ENCODE measurements at places on chromosomes 3 and 15. TPM values are rescaled to one million over a fixed set of nuclear protein-coding genes. Genes with fewer than 3 reads are reported as not detected.

MKRN3 gene
- not detected for polyA plus RNA-seq

TRIM42 gene
- not detected for polyA plus RNA-seq

ROPN1B gene
- not detected for polyA plus RNA-seq

ZKSCAN7 gene
- 5.7 TPM for polyA plus RNA-seq

MCF2L2 gene
- polyA plus RNA-seq = not detected

RBP2 gene
- polyA plus RNA-seq = not detected

RPP25 gene
- 1.5 TPM for polyA plus RNA-seq

TMEM40 gene
- polyA plus RNA-seq = 2.7 TPM

All from naive B cell (primary cell).